Ascending aorta (tissue), 2 donors: ENCODE measurements at places on chromosomes 4 and X.

GRCh38 chr4:120682981-120683380 is 239.5 kb downstream of the PRDM5 start:
- DNase-seq, result no peak

- DNase-seq, result no peak
These were observed 716 bp downstream of the KIT start for GRCh38 chr4:54658252-54659093.

- no peak for DNase-seq
These were observed 126.4 kb upstream of the GATB start for GRCh38 chr4:151887031-151887815.

DNA sequence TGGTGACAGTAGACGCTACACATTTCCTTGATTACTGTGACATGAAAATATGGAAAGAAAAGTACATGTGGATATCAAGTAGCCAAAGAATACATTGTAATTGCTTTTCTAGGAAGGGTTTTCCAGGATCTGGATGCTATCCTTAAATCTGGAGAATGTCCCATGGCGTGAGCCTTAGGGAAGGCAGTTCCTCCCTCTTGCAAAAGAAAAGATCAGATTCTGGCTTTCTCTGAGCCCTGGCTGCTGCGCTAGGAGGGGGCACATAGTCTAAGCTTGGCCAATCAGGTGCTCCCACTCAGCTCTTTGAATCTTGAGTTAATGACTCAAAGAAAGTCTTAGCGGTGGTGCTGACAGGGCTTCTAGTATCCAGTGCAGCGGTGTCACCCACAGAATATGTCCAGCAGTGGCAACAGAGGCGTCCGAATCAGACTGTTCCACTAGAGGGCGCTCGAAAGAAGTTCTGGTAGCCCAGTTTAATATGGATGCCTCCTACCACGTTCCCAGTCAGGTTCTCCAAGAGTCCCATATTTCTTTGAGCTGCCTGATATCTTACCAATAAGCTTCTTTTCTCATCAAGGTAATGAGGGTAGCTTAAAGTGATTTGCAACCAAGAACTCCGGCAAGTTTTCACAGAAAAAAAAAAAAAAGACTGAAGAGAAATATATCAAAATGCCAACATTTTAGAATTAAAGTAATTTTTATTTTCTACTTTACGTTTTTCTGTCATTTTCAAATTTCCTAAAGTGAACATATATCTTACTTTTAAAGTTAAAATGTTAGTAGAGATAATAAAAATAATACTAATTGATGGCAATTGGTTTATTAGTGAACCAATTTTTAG is 213.4 kb upstream of the S100G start:
- DNase-seq, result peak; percentile 85
